ENCODE measurements at places on chromosomes 11 and 22.

- DNase-seq = no peak
These were observed 30.6 kb downstream of the FAM118A start for GRCh38 chr22:45340323-45340722.

DNA sequence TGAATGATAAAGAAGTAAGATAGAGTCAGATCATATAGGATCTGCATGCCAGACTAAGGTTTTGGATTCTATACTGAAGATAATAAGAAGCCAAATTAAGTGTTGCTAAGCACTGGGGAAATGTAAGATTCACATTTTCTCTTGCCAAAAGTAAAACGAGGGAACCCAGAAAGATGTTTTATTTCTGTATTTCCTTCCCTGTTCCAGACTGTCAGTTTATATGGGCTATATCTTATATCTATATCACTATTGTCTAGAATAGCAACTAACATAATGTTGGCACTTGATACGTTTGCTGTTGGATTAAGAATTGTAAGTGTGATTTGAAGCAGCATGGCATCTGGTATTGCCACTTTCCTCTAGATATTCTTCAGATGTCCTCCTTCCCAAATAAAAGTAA is 8.3 kb downstream of the OR52E6 start:
- DNase-seq = no peak

DNA sequence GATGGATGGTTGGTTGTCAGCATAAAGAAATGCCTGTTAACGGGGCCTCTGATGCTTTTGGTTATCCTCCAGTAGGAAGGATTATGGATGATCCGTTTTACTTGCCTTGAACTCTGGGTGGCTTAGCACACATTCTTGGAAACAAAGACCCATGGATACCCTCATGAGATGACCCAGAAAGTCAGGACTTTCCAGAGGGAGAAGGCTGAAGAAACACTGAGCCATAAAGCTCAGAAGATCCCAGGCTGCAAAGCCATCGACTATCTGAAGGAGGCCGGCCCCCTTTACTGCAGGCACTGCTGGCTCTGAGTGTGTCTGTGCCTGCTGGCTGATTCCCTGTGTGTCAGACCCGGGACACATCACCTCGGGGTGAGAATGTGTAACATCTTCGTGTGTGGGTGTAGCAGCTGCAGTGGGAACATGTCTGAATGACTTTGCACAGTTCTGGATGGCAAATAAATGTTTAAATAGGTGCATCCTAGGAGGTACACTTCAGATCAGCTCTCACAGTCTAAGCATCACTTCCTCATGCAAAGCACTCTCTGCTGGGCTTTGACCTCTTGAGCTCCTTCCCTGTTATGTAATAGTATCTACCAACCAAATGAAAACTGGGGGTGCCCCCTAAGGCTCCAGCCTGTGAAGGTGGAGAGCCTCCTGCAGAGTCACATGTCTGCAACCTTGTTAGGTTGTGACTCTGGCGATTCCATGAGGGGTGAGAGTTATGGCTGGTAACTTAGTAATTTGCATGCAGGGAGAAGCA is 1084.9 kb downstream of the TBC1D22A start:
- DNase-seq = no peak

DNA sequence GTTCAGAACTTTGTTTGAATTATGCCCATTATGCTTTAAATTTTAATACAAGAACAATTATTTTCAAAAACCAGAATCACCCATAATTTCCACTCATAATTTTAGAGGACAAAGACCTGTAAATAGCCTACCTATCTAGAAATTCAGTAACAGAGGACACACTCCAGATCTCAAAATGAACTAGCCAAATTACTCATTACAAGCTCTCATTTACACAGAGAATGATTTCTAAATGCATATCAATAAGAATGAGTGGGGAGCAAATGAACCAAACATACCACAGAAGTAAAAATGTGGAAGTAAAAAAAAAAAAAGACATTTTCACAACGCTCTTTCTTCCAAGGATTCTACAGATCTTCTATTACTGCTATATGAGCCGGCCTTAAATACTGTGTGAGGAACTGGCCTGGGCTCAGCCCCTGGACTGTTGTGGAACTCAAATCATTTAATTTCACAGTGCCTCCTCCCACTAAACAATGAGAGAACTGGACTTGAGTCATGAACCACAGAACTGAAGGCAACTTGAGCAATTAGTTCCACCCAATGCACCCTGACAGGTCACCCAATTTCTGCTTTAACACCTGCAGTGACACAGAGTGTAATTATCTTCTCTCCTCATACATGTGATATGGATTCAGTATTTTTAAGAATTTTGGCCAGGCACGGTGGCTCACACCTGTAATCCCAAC is 8.0 kb downstream of the MRTFA start:
- no peak for DNase-seq

GRCh38 chr22:50734986-50735738 is 2.8 kb upstream of the ACR start:
- DNase-seq = no peak

DNA sequence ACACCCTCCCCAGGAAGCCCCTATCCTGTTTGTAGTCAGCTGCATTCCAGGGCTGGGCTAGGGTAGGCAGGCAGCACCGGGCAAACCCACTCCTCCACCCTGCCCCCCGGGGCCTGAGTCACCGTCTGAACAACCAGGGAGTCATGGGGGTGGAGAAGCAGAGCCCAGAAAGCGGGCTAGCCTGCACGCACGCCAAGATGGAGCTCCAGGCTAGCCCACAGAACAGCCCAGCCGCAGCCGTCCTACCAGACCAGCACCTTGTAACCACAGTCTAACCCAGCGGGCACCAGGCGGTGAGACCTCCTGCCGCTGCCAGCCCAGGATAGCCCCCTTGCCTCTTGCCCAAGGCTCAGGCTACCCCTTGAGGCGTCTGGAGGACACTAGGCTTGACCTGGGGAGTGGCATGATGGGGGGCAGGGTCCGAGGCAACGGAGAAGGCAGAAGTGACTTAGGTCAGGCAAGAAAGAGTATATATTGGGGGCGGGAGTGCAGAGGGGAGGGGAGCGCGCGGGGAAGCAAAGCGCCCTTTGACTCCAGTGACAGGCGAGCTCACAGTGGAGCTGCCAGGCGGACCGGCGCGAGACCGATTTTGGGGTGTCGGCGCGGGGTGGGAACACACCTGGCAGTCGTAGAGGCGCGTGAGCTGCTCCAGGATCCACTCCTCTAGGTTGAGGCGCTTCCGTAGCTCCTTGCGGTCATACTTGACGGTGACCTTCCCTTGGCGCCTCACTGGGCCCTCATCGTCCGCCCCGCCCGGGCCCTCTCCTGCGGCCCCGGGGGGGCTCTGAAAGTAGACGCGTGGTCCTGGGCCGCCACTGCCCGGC is 734 bp downstream of the PPP1R14B start:
- DNase-seq = no peak

- DNase-seq = no peak
These were observed 1.5 kb downstream of the HSPB2 start for GRCh38 chr11:111913997-111914396.

DNA sequence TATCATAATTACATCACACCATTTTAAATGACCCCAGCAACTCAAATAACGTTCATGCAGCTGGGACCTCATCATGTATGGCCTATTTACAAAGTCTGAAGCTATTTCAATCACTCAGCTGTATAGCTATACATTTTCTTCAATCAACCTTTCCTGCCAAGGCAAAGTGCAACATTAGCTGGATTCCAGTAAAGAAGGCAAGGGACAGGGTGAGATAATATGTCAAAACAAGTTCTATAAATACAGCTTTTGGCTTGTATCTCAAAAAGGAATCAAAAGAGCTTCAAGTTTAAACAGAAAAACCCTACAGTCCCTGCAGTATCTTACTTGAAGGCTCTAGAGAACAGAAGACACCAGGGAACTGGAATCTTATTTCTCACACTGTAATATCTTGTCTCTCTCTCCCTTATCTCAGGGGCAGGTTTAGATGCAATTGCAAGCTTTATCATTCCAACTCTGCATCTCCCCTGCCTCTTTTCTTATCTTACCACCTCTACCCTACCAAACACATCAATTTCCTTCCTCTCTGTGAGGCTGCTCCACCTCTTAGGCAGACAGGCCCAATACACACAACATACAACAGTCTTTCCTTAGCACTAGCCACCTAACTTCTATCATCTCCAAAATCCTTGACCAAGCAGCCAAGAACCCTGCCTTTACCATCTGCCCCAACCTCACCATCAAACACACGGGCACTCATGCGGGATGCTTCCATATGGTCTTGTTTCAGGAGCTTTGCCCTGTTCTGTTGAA is 34.5 kb downstream of the CELF1 start:
- DNase-seq = no peak

DNA sequence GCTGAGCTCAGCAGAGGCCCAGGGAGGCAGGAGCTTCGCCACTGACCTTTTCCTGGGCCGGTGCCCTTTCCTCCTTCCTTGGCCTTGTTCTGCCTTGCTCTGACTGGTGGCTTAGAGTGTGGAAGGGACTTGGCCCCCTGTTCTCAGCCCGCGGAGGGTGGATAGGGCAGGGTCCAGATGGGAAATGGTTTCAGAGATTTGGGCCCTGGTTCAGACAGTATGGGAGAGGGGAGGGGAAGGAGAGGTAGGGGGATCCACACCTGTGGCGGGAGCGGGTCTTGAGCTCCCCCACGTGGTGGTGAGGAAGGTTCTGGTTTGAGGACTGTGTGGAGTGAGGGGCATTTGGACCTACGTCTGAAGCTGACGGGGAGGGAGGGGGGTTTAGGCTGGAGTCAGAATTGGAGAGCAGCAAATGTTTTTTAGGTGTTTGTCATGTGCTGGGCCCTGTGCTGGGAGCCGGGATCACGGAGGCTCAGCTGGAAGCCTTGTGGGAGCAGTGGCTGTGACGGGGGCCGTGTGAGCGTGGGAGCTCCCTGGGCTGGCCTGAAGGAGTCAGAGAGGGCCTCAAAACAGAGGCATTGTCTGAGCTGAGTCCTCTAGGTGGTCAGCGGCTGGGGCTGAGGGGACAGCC is 27.2 kb downstream of the SHANK3 start:
- DNase-seq = no peak

- no peak for DNase-seq
These were observed 3.2 kb downstream of the CHRM1 start for GRCh38 chr11:62917906-62918502.

- no peak for DNase-seq
These were observed 12.0 kb downstream of the CSTPP1 start for GRCh38 chr11:46948378-46949131.

Data from activated CD8-positive, alpha-beta memory T cell treated with anti-CD3 and anti-CD28 coated beads for 1 hour (primary cell).